ENCODE measurements at places on chromosomes 3 and 15.

DNA sequence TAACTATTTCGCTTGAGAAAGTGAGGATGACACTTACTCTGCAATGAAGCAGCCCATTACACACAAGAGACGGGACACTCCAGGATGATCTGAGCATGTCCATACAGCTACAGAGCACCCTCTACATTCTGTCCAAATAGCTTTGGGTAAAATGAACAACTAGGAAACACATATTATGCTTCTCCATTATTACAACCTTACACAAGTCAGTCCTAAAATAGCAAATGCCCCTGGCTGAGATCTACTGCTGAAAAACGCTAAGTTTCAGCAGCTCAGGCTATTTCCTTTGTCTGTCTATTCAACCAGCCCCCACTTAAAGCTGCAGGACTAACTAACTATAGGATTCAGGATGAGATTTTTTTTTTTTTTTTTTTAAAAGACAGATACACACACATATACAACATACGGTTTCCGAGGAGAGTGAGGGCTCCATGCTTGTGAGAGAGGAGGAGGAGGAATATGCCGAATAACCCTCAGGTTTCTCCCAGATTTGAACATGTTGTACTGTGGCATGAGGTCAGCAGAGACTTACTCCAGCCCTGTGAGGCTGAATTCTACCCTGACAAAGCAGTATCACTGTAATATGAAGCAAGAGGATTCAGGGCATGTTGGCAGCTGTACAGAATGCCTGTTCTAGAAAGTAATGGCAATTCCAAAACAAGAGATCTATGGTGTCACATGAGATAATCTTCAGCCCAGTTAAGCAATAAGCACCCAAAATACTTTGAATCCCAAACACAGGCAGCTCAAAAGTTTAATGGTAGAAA, 117.3 kb upstream of the PLXND1 start:
- no peak for DNase-seq

DNA sequence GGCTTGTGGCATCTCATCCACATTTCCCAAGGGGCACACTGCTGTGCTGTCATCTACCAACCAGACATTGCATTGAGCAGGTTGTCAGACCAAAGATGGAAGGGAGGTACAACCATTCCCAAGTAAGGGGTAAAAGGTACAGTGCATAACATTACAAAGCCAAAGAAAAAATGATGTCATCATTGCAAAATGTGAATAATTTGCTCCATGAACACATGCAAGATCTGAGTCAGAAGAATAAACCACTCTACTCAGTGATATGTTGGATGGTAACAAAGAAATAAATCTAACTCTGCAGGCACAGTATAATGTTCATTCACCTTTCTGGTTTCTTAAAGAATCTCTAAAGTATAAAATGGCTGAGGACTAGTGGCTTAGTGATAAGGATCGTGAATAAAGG, 202.7 kb downstream of the MAGI1 start:
- no peak for DNase-seq

DNA sequence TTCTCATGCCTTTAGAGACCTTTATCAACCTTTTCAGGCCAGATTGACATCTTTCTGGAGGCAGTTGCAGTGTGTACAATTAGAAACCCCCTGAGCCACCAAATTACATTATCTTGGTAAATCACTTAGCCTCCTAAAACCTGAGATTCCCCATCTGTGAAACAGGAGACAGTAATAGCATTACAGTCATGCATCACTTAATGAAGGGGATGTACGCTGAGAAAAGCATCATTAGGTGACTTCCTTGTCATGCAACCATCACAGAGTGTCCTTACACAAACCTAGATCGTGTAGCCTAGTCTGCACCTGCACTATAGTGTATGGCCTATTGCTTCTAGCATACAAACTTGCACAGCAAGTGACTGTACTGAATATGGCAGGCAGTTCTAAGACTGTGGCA, 400.8 kb upstream of the CNTN3 start:
- DNase-seq, result no peak

- no peak for DNase-seq
Measured at GRCh38 chr3:16028604-16029003, 145.9 kb upstream of the GALNT15 start.

GRCh38 chr15:29784413-29784812, 37.9 kb downstream of the TJP1 start:
- DNase-seq, result no peak

DNA sequence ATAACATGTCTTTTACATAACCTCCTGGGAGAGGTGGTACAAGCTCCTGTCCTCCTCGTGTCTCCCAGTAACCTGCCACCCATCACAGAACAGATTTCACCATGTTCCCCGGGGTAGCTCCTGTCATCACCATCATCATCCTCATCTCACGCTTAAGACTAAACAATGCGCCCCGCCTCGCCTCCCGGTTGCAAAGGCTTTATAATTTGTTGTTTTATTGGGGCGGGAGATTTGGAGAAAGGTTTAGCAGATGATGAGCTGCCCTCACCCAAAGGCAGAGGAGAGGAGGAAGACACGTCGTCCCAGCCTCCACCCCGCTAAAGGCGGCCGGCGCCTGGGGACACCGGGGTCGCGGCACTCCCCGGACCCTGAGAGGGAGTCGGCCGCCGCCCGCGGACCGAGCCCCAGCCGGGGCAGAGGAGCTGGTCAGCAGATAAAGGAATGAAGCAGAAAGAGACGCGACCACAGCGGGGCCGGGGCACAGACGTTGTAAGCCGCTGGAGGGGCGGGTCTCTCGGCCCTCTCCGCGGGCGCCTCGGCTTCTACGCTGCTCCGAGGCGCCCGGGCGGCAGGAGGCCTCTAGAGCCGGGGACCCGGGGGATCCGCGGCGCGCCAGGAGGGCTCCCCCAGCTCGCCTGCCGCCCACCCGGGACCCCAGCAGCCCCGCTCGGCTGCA, 589 bp downstream of the HERC1 start:
- peak; percentile 33 for DNase-seq

- no peak for DNase-seq
Measured at GRCh38 chr3:143538577-143538981, 309.7 kb downstream of the SLC9A9 start.

DNA sequence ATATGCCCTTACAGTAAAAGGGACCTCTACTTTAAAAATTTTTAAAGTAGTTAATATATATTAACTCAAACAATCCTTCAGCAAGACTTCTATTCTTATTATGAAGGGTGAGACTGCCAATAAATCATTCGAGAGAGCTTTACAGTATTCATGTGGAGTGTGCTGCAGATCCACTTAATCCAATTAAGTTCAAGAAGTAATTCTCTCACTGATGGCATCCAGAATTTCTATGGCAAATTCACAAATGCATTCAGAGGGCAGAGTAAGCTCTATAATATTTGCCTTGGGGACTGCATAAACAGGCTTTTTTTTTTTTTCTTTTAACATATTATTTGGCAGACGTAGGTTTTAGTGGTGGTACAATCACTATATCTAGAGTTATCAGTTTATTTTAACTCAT, 692.0 kb downstream of the NLGN1 start:
- no peak for DNase-seq

GRCh38 chr3:57985176-57985983, 22.8 kb upstream of the FLNB start:
- no peak for DNase-seq

- DNase-seq, result peak; percentile 60
Measured at GRCh38 chr3:184289426-184289938, 9.6 kb upstream of the PSMD2 start.

GRCh38 chr15:63202861-63203260, 13.5 kb downstream of the RAB8B start:
- no peak for DNase-seq

GRCh38 chr15:85354461-85354860, 25.9 kb upstream of the AKAP13 start:
- DNase-seq, result no peak

GRCh38 chr3:157151151-157151550, 8.8 kb downstream of the CCNL1 start:
- no peak for DNase-seq

GRCh38 chr3:127286571-127287140, 1.2 kb downstream of the PRR20G start:
- no peak for DNase-seq

DNA sequence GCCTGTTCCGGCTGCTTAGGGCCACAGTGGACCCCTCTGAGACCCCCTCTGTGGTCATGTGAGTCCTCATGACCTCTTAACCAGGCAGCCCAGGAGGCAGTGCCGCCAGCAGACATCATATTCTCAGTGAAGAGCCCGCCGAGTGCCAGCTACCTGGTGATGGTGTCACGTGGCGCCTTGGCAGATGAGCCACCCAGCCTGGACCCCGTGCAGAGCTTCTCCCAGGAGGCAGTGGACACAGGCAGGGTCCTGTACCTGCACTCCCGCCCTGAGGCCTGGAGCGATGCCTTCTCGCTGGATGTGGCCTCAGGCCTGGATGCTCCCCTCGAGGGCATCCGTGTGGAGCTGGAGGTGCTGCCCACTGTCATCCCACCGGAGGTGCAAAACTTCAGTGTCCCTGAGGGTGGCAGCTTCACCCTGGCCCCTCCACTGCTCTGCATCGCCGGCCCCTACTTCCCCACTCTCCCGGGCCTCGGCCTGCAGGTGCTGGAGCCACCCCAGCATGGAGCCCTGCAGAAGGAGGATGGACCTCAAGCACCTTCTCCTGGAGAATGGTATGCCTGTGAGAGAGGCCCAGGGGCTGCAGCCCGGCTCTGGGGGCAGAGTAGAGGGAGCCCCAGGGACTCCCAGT, 176.1 kb downstream of the TBC1D2B start:
- DNase-seq, result no peak

GRCh38 chr3:135239615-135239884, 444.5 kb downstream of the EPHB1 start:
- no peak for DNase-seq

- no peak for DNase-seq
Measured at GRCh38 chr15:22907161-22907950, 68.9 kb downstream of the NIPA2 start.

GRCh38 chr3:170644711-170645110, 58.8 kb upstream of the SLC7A14 start:
- no peak for DNase-seq

GRCh38 chr3:47503033-47503432, 10.5 kb downstream of the ELP6 start:
- DNase-seq, result no peak

DNA sequence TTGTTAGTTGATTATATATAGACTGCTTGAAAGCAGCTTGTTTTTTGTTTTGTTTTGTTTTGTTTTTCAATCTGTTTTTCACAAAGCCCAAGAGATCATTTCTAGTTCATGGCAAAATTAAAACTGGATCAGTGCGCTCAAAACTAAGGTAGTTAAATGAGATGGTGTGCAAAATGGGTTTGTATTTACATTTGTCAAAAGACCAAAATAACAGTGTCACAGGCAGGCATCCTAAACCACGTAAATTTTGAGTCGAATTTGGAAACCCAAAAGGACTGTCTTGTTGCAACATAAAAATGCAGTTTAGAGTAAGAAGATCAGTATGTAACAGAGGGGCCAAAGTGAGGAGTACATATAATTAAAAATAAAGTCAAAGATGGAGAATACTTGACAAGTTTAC, 2.4 kb downstream of the DMXL2 start:
- no peak for DNase-seq

DNA sequence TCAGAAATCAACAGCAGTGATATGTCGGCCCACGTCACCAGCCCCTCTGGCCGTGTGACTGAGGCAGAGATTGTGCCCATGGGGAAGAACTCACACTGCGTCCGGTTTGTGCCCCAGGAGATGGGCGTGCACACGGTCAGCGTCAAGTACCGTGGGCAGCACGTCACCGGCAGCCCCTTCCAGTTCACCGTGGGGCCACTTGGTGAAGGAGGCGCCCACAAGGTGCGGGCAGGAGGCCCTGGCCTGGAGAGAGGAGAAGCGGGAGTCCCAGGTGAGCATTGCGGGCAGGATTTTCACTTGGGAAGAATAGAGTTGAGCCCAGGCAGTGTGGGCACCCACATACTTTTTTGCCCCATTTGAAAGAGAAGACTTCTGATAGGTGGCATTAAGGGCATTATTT, 57.4 kb downstream of the DNASE1L3 start:
- no peak for DNase-seq

DNA sequence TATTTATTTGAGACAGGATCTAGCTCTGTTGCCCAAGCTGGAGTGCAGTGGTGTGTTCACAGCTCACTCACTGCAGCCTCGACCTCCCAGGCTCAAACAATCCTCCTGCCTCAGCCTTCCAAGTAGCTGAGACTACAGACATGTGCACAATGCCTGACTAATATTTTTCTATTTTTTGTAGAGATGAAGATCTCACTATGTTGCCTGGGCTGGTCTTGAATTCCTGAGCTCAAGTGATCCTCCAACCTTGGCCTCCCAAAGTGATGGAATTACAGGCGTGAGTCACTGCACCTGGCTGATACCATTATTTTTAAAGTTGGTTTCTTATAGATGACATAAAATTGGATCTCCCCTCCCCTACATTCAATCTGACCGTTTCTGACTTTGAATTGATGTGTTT, 139.5 kb upstream of the RGMA start:
- no peak for DNase-seq

GRCh38 chr3:12224181-12225147, 64.4 kb upstream of the PPARG start:
- DNase-seq, result no peak

DNA sequence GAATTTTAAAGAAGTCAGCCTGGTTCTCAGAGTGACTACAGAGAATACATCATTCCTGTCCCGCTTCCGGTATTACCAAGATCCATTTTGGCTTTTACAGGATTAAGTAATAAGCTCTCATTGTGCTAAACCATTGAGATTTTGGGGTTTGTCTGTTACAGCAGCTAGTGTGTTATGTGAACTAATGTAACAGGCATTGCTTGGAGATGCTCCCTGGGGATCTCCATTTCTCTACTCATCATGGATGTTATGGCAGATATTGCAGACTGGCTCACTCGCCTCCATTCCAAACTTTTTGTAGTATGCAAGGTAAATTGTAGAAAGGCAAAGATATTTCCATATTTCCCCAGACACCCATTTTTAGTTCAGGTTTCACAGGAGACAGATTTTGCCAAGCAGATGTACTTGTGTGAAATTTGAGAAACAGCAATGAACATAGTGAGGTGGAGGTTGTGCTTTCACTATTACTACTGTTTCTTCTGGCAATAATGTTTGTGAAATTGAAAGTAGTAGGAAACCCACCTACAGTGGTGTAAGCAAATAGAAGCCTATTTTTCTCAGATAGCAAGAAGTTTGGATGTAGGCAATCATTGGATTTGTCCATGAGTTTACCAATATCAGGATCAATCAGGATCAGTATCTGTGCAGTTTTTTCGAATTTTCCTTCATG, 177.1 kb upstream of the GALNT15 start:
- no peak for DNase-seq

DNA sequence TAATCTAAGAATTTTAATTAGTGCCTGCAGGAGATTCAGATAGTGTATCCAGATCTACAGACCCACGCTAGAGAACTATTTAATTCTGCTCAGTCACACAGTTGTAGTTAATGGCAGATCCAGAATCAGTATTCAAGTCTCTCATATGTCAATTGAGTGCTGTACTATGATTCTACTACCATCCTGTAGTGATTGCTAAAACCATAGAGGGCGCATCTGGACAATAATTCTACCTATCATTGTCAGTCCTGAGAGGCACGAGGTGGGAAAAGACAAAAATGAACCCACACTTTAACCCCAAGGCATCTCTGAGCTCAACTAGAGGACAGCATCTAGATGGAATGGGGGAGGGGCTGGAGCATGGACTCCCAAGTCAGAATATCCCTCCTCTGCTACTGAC, 22.7 kb downstream of the DHX36 start:
- no peak for DNase-seq

GRCh38 chr15:68817304-68818065, 3.2 kb downstream of the ANP32A start:
- peak; percentile 77 for DNase-seq

All from CD4-positive, alpha-beta T cell treated with Interleukin-12 subunit alpha and Interleukin-12 subunit beta, for 1 hour (primary cell).